Stimulated activated CD8-positive, alpha-beta memory T cell treated with anti-CD3 and anti-CD28 coated beads, Interleukin-12 subunit alpha, Interleukin-12 subunit beta, amount 100 ng/mL, for 1 hour (primary cell): ENCODE measurements at places on chromosomes 11 and 22.

DNA sequence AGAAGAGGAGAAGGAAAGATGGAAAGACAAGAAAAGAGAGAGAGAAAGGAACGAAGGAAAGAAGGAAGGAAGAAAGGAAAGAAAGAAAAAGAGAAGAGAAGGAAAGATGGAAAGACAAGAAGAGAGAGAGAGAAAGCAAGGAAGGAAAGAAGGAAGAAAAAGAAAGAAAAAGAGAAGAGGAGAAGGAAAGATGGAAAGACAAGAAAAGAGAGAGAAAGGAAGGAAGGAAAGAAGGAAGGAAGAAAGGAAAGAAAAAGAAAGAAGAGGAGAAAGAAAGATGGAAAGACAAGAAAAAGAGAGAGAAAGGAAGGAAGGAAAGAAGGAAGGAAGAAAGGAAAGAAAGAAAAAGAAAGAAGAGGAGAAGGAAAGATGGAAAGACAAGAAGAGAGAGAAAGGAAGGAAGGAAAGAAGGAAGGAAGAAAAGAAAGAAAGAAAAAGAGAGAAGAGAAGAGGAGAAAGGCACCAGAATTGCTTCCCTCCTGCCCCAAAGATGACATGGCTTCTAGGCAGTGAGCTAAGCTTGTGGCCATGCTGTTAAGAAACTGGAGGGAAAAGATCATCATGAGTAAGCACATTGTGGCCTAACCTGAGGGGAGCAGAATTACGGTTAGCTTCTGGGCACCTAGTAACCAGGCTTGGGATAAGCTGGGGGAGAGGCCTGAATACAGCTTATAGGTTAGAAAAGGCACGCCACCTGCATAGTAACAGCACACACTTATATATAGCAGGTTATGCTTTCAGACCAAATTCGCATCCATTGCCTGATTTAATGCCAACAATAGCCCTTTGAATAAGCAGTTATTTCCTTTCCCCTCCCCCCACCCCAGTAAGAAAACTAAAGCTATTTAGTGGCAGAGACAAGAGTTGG lies 2.3 kb upstream of the ST3GAL4 start:
- DNase-seq = no peak

DNA sequence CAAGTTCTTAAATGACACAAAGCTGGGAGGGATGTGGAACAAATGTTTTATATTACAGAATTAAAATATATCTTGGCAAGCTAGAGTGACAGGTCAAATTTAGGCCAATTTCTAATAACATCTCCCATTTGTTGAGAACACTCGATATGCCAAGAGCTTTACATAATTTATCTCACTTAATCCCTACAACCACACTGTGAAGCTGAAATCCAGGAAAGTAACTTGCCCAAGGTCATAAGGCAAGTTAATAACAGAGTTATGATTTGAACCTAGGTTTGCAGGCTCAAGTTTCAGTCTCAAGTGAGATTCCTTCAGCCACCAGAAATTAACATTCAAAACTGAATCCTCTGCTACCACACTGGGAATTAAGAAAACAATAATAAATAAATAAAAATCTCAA lies 38.3 kb downstream of the RAB30 start:
- no peak for DNase-seq

- no peak for DNase-seq
These were observed 20.7 kb upstream of the B3GAT1 start for GRCh38 chr11:134432776-134433175.

DNA sequence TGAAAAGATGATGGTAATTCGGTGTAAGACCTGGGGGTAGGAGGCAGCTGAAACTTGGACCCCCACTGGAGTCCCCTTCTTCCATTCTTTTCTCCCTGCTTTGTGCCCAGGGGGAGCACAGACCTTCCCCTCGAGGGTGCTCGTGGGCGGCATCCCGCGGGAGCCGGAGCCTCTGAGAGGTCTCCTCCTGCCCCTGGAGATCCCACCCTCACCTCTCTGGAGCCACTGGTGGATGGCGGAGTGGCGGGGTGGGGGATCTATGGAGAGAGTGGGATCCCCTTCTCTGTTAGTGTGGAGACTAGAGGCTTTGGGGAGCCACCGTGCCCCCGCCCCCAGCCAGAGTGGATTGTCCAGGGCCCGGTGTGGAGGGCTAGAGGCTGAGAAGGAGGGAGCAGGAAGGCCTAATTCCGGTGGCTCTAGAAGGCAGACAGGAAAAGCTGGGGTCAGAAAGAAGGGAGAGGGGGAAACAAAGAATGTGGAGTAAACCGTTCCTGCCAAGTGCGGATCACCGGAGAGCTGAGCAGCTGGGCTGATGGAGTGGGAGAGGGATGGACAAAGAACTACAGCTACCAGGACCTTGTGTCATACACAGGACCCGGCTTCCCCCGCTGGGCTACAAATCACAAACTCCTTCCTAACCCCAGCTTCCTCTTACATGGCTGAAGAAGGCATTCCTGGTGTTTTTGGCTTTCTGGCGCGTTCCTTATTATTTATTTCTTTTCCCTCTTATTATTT lies 41.9 kb downstream of the KCNJ1 start:
- DNase-seq = no peak

DNA sequence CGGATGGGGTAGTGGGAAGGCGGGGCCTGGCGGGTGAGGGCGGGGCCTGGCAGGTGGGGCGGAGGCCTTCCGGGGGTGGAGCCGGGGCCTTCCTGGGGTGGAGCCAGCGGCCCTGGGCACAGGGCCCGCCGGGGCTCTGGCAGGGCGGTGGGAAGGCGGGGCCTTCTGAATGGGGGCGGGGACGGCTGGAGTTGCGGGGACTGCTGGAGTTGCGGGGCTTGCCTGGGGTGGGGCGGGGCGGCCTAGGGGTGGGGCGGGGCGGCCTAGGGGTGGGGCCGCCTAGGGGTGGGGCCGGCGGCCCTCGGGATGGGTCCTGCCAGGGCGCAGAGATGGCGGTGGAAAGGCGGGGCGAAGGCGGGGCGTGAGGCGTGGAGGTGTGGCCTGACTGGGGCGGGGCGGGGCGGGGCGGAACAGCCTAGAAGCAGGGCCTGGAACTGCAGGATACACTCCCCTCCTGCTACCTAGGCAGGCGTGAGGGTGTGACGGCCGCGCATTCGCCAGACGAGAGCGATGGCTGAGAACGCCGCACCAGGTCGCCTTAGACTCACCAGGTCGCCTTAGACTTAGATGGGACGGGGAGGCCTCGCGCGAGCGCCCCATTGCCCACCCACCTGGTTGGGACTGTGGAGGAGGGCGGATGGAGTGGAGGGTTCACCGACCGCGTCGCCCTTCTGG lies 19.3 kb downstream of the RRP7A start:
- peak; percentile 55 for DNase-seq

DNA sequence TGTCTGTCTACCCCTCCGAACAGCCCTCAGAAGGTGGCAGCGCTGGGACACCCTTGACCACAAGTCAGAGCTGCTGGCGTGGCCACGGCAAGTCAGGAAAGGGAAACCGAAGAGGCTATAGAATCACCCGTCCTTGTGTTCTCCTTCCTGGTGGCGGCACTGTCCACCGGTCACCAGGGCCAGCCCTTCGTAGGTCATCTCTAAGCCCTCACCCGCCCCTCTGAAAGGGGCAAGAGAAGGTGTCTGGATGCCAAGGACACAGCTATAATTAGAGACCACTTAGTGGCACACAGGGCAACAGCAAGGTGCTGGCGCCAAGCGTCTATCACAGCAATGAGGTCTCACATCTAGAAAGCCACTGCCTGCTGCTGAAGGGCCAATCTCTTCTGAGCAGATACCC lies 320.9 kb downstream of the SHANK2 start:
- no peak for DNase-seq

- DNase-seq = no peak
These were observed 81.9 kb downstream of the UVRAG start for GRCh38 chr11:75896843-75897419.

DNA sequence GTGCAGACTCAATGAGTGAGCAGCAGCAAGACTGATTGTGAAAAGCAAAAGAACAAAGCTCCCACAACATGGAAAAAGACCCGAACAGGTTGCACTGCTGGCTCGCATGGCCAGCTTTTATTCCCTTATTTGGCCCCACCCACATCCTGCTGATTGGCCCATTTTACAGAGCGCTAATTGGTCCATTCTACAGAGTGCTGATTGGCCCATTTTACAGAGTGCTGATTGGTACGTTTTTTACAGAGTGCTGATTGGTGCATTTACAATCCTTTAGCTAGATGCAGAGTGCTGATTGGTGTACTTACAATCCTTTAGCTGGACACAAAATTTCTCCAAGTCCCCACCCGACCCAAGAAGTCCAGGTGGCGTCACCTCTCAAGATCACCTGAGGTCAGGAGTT lies 15.3 kb upstream of the SLC25A1 start:
- no peak for DNase-seq

DNA sequence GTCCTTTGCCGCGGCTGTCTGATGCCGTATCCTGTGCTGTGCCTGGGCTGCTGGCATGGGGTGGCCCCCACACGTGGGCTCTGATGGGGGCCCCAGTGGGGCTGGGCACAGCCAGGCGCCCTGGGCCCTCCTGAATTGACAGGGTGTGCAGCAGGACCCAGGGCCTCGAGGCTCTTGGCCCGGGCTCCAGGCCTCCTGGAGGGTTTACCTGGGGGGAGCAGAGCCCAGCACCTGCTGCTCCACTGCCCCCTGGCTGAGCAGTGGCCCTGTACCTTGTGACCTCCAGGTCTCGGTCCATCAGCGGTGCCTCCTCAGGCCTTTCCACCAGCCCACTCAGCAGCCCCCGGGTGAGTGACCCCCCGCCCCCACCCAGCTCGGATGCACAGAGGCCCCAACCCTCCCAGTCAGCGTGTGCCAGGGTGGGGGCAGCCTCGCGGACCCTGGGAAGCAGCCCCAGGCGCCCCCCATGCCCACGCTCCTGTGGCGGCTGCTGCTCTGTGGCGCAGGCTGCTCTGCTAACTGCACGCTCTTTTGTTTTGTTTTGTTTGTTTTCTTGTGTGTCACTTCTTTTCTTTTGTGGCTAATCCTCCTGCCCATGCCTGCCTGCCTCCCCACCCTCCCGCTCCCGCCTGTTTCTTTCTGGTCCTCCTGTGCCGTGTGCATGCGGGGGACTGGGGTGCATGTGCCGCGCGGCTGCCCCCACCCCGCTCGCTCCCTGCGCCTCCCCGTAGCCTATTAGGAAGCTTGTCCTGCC lies 36.9 kb downstream of the MOB2 start:
- DNase-seq = no peak

DNA sequence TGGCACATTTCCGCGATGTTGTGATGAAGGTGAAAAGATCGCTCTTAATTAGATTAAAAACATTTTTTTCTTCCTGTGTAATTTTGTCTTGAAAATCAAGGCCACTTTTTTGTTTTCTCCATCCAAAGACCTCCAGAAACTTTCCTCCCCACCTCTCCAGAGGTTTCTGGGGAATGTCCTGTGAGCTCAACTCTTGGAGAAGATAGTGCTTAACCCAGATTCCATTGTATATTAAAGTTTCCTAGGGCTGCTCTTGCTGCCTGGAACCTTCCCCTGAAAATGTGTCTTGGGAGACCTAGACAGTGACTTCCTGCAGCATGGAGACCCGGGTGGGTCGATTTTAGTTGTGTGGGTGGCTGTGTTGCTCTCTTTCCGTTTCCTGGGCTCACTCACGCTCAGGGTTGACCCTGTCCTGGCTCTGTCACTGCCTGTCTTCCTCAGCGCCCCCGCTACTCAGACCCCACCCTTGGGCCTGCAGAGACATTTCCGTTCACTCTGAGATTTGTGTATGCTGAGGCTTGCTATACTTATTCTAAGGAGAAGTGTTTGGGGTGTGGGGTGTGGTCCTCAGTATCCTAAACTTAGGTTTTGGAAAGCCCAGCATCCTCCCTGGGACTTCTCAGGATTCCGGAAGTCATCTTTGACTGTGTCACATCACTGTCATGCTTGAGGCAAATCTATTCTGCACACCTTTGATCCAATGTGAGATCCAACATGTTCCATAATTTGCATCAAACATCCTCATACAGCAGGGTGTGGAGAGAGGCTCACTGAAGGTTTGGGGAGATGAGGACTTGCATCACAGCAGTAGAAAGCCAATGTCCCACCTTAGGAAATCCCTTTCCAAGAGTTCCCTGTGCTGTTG lies 47.2 kb downstream of the KCNQ1OT1 start:
- DNase-seq = no peak

GRCh38 chr22:19998232-19998951 lies 18.2 kb downstream of the ARVCF start:
- DNase-seq = no peak

DNA sequence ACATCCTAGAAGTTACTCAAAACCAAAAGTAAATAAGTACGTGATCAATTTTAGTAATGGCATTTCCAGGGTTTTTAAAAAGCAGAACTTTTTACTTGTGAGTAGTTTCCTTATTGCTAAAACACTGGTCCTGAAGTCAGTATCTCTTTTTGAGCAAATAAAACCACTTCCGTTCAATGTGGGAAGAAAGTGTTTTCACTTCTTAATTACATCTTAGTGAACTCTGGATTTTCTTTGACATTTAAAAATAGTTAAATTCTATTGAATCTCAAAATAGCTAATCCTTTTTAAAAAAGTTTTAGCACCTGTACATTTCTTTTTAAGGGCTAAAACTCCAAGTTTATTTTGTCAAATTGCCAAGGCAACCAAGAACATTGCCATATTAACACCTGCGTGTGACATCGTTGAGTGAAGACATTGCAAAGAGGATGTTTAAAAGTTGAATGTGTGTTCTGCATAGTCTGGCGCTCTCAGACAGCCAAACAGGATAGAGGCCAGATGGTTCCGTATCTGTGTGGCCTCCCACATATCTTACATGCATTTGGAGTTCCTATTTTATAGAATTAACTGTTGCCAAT lies 17.2 kb upstream of the OR5B21 start:
- DNase-seq = no peak

DNA sequence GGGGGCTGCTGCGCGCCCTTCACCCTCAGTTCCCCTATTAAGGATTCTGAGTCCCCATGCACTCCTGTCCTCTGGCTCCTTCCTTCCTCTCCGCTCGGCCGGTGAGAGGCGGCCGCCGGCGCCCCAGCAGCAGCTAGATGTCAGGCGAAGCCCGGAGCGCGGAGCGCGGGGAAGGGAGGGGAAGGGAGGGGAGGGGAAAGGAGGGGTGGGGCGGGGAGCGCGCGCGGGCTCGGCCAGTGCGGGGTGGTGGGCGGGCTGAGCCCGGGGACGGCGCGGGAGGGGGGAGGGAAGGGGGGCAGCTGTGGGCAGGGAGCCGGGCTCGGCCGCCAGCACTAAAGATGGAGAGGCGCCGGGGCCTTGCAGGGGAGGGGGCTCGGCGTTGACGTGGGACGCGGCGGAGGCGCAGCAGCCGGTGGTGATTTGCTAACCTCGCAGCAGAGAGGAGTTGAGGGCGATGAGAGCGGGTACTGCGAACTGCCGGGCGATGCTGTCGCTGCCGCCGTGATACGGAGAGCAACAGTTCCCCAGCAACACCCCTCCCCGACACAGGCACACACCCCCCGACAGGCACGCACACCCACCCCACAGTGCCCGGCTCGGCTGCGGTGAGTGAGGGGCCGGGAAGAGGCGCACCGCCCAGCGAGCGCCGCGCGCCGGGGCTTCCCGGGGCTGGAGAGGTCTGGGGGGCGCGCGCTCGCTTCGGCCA lies at the start of gene ZBTB16:
Gene ZBTB16, plus strand, starts transcription at position 434 of the 706 bp plus-strand sequence. CDS start 3,590 bp downstream, outside the sequence.
- no peak for DNase-seq

- DNase-seq = no peak
These were observed 21.4 kb downstream of the CD6 start for GRCh38 chr11:60992842-60993409.

DNA sequence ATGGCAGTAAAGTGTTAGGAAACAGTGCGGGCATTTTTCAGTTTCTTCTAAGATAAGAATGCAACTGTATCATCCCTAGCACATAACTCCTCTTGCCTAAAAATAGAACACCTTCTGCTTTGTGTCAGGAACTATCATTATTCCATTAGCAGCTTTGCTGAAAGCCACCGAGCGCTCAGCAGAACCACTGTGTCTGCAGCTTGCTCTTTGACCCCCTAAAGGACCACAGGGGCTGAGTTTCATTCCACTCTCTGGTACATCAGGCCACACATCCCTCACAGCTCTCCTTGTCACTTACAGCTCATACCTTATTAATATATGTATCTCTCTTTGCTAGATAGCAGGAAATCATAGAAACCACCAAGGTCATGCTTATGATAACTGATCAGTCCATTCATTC lies 360.2 kb downstream of the KCNA4 start:
- DNase-seq = no peak
